Thymus (tissue), 14 donors: ENCODE measurements at places on chromosomes 1 and 21. TPM values are rescaled to one million over a fixed set of nuclear protein-coding genes. Genes with fewer than 3 reads are reported as not detected.

Gene S100A1
- 0.76 TPM for total RNA-seq

Gene PROX1
- total RNA-seq = 0.33 TPM

Gene ZNF670
- total RNA-seq = 4.7 TPM

Gene REG4
- 0.76 TPM for total RNA-seq

Gene GADD45A
- 17.8 TPM for total RNA-seq

Gene HCRTR1
- not detected for total RNA-seq

DNA sequence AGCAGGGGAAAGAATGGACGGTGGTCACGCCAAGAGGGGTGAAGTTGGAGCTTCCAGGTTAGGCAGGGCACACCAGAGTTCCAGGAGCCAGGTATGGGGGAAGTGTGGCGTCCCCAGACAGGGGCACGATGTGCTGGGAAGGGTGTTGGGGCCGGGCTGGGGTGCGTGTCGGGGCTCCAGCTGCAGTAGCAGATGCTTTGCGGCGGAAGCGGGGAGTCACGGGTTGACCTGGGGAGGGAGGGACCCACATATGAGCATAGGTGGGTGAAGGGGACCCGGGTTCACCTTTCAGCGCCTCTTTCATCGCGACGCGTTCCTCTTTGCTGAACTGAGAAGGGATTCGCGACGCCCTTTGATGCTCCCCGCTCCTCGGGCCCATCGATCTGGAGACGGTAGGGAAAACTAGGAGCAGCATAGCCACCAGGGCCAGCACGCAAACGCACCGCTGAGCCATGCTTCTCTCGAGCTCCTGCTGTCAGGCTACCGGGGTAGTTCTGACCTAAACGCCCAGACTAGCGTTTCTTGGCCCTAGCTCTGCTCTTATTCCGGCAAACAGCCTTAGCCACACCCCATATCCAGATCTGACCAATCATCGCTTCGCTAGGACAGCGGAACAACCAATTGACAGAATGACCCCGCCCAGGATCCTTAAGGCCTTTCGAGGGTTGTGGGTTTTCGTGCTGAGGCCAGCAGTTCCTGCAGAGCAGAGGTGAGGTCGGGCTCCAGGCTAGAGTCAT is at the start of gene PM20D1:
Gene PM20D1, minus strand, starts transcription at position 514 of the 737 bp plus-strand sequence. Its CDS starts 60 bp downstream, at position 454.
- H3K36me3 ChIP-seq = no peaks in the 10 kb centered on the region
- H3K4me1 ChIP-seq = no peaks in the 10 kb centered on the region
- peak; percentile 94 for DNase-seq
- peak within 1 kb of the TSS; percentile 68 for H3K27ac ChIP-seq
- peak within 1 kb of the TSS; percentile 47 for H3K4me3 ChIP-seq

- H3K4me3 ChIP-seq = no peak overlapping the region
- no peaks in the 10 kb centered on the region for H3K36me3 ChIP-seq
- H3K4me1 ChIP-seq = peaks cover 2% of the 10 kb centered on the region
- H3K27ac ChIP-seq = no peak overlapping the region
- H3K27me3 ChIP-seq = peaks cover 2% of the 10 kb centered on the region
These were observed 104.4 kb downstream of the GLIS1 start for GRCh38 chr1:53634571-53634979.

- H3K4me1 ChIP-seq = peaks cover 6% of the 10 kb centered on the region
- H3K27me3 ChIP-seq = peaks cover 85% of the 10 kb centered on the region
- no peak overlapping the region for H3K4me3 ChIP-seq
These were observed 6.4 kb downstream of the DMRTA2 start for GRCh38 chr1:50416553-50417453.

DNA sequence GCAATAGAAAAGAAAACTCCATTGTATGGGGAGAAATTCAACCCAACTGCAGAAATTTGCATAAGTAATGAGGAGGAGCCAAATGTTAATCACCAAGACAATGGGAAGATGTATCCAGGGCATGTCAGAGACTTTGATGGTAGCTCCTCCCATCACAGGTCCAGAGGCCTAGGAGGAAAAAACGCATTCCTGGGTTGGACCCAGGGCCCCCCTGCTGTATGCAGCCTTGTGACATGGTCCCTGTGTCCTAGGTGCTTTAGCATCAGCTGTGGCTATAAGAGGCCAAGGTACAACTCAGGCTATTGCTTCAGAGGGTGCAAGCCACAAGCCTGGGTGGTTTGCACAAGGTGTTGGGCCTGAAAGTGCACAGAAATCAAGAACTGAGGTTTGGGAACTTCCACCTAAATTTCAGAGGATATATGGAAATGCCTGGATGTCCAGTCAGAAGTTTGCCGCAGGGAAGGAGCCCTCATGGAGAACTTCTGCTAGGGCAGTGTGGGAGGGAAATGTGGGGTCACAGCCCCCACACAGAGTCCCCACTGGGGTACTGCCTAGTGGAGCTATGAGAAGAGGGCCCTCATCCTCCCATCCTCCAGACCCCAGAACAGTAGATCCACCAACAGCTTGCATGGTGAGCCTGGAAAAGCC is 162.3 kb downstream of the TGFB2 start:
- no peak for DNase-seq
- H3K36me3 ChIP-seq = no peaks in the 10 kb centered on the region
- H3K27ac ChIP-seq = no peak overlapping the region
- no peak overlapping the region for H3K4me3 ChIP-seq

DNA sequence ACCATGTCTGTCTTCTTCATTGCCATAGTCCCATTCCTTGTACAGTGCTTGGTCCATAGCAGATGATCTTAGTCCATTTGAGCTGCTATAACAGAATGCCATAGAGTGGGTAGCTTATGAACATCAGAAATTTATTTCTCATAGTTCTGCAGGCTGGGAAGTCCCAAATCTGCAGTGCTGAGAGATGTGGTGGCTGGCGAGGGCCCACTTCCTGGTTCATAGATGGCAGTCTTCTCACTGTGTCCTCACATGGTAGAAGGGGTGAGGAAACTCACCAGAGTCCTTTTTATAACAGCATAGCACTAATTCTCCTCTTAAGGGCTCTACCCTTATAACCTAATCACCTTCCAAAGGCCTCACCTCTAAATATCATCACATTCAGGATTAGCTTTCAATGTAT is 23.1 kb upstream of the RAP1A start:
- peak; percentile 32 for DNase-seq
- H3K36me3 ChIP-seq = no peaks in the 10 kb centered on the region
- H3K4me1 ChIP-seq = peaks cover 15% of the 10 kb centered on the region
- no peak overlapping the region for H3K4me3 ChIP-seq
- no peak overlapping the region for H3K27ac ChIP-seq

DNA sequence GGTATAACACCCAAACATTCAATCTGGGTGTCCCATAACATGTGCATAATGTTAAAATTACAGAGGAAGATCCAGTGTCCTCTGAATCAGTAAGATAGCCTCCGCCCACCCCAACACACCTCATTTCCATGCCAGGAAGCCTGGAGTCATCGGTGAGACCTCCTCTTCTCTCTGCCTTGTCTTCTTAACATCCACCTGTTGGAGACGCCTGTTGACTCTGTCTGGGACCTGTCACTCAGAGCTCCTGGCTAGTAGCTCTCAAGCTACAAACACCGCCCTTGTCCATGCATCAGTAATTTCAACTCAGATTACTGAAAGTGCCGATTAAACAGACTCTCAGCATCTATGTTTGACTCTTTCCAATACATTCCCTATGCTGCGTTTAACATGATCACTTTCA is 27.4 kb downstream of the KCNJ15 start:
- no peak overlapping the region for H3K4me3 ChIP-seq
- H3K27ac ChIP-seq = no peak overlapping the region
- H3K36me3 ChIP-seq = no peaks in the 10 kb centered on the region
- DNase-seq = no peak
- H3K27me3 ChIP-seq = no peaks in the 10 kb centered on the region

DNA sequence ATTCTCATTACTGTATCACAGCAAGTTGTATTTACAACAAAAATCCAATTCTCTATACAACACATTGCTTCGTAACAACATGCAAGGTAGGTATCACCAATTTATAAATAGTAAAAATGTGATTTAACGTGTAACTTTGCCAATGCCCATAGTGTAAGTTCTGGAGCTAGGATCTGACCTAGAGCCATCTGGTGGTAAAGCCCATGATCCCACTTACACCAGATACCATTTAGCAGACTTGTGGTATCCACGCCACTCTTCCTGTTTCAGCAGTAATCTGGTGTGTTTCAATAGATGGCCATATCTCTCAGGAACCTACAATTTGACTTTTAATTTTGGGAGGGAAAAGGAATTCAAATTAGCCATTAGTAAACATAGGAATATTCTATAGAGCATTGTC is 10.2 kb downstream of the SETSIP start:
- no peaks in the 10 kb centered on the region for H3K4me1 ChIP-seq
- H3K27me3 ChIP-seq = no peaks in the 10 kb centered on the region
- DNase-seq = no peak
- H3K36me3 ChIP-seq = no peaks in the 10 kb centered on the region

DNA sequence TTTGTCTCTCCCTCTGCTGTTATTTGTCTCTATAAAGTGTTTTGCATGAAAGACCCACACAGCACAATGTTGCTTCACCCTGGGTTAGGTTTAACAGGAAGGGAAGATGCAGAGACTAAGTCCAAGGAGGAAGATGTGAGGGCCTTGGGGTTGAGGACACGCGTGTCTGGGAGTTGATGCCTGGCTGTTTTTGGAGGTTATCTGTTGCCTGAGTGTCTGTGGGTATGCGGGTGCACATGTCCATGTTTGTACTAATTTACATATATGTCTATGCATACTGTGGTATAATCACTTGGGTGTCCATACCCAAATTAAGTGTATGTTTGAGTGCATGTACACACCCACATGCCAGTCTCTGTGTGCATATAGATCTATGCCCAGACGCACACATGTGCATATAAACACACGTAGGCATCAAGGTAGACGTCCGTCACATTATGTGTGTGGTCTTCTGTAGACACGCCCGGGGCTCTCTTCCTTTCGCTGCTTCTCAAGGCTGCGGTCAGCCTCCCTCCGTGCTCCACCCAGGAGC is 962 bp upstream of the MAN1C1 start:
- H3K27ac ChIP-seq = no peak overlapping the region
- H3K4me3 ChIP-seq = peak overlapping the region; percentile 70
- H3K27me3 ChIP-seq = peaks cover 53% of the 10 kb centered on the region
- peaks cover 14% of the 10 kb centered on the region for H3K4me1 ChIP-seq
- DNase-seq = no peak

- no peak overlapping the region for H3K4me3 ChIP-seq
- H3K27me3 ChIP-seq = no peaks in the 10 kb centered on the region
- no peaks in the 10 kb centered on the region for H3K36me3 ChIP-seq
These were observed 54.4 kb upstream of the PROX1 start for GRCh38 chr1:213933336-213933735.

DNA sequence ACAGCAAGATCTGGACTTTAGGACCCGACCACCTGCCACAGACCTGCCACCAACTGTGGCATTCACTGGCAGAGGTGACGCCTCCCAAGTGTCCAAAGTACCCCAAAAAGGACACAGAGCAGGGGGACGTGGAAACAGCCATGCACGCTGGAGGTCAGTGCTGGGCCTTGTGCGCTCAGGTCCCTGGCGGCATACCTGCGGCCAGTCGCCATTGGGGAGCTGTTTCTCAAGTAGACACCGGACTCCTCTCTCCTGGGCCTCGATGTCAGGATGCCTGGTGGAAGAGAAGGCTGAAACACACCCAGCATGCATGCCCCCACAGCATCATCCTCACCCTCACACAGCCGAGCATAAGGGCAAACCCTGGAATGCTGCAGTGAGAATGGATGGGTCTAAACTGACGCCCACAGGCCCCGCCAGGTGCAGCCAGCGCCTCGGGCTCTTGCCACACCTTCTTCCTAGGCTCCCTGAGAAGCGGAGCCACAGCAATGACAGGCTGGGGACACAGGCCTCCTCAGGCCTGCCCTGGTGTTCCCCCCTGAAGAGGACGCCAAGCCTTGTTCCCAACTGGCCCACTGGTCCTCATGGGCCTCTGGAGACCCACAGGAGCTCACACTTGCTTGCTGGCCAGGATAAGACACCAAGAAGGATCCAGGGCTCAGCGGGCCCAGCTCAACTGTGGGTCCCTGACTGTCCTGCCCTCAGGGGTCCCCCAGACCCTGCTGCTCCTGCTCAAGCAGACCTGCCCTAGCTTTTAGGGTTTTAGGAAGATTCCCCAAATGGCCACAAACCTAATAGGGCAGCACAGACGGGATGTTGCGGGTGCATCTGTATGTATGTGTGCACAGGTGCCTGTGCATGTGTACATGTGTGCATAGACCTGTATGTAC is 7.7 kb upstream of the SPATC1L start:
- peaks cover 30% of the 10 kb centered on the region for H3K36me3 ChIP-seq
- H3K4me3 ChIP-seq = no peak overlapping the region
- no peak overlapping the region for H3K27ac ChIP-seq
- no peak for DNase-seq

GRCh38 chr1:161936786-161937185 is 86.9 kb downstream of the OLFML2B start:
- H3K4me1 ChIP-seq = peaks cover 17% of the 10 kb centered on the region
- DNase-seq = no peak
- no peaks in the 10 kb centered on the region for H3K27me3 ChIP-seq
- no peak overlapping the region for H3K4me3 ChIP-seq

GRCh38 chr1:169765580-169766331 is 29.0 kb downstream of the METTL18 start:
- no peaks in the 10 kb centered on the region for H3K36me3 ChIP-seq
- H3K27me3 ChIP-seq = no peaks in the 10 kb centered on the region
- H3K27ac ChIP-seq = no peak overlapping the region
- H3K4me1 ChIP-seq = no peaks in the 10 kb centered on the region
- H3K4me3 ChIP-seq = no peak overlapping the region

GRCh38 chr1:169741666-169742394 is 8.0 kb upstream of the SELE start:
- H3K4me3 ChIP-seq = no peak overlapping the region
- H3K27ac ChIP-seq = no peak overlapping the region
- no peaks in the 10 kb centered on the region for H3K27me3 ChIP-seq
- H3K4me1 ChIP-seq = no peaks in the 10 kb centered on the region
- no peak for DNase-seq

- H3K27ac ChIP-seq = no peak overlapping the region
- H3K27me3 ChIP-seq = no peaks in the 10 kb centered on the region
- no peak for DNase-seq
- H3K36me3 ChIP-seq = no peaks in the 10 kb centered on the region
These were observed 14.4 kb downstream of the INAVA start for GRCh38 chr1:200909071-200909470.

GRCh38 chr1:6154525-6155319 is 25.4 kb downstream of the CHD5 start:
- no peak for DNase-seq
- peaks cover 3% of the 10 kb centered on the region for H3K27me3 ChIP-seq
- no peaks in the 10 kb centered on the region for H3K4me1 ChIP-seq
- no peak overlapping the region for H3K27ac ChIP-seq
- no peak overlapping the region for H3K4me3 ChIP-seq

DNA sequence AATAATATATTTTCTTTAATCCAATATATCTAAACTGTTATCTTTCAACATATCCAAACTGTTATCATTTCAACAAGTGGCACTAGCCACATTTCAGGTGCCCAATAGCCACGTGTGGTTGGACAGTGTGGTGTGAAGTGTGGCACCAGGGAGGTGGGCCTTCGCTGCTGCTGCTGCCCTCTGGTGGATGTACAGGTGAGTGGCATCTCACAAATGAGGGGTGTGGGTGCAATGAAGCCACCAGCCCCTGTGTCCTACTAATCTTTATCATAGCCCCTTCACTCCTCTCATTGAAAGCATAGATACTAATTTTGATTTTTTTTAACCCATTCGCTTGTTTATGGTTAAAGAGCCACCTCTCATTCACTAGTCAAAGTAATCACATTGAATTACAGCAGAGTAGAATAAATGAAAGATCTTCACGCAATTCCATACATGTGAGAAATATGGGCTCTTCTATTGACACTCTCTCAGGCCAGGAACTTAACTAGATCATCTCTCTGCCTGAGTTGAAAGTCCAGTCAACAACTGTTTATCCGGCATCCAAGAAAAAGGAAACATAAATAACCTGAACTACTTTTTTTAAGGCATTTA is 499.2 kb downstream of the OMA1 start:
- no peak overlapping the region for H3K27ac ChIP-seq
- H3K27me3 ChIP-seq = peaks cover 4% of the 10 kb centered on the region
- no peak overlapping the region for H3K4me3 ChIP-seq
- peak; percentile 30 for DNase-seq
- no peaks in the 10 kb centered on the region for H3K36me3 ChIP-seq
